Skeletal muscle tissue (tissue), 5 donors: ENCODE measurements at places on chromosomes 6 and 20. TPM values are rescaled to one million over a fixed set of nuclear protein-coding genes. Genes with fewer than 3 reads are reported as not detected.

The CTNNBL1 gene
- total RNA-seq: 31.3 TPM

The SCRT2 gene
- total RNA-seq: not detected

The ZNF311 gene
- 1.6 TPM for total RNA-seq

The EYS gene
- total RNA-seq: 2.1 TPM

The NHSL1 gene
- total RNA-seq: 25.1 TPM

The NRSN1 gene
- not detected for total RNA-seq

The HDGFL1 gene
- total RNA-seq: not detected

The CD93 gene
- total RNA-seq: 76.7 TPM

The IFT52 gene
- 45.4 TPM for total RNA-seq

The MOG gene
- not detected for total RNA-seq

The LCA5 gene
- total RNA-seq: 4.7 TPM

The OARD1 gene
- 10.4 TPM for total RNA-seq

The STX11 gene
- total RNA-seq: 2.1 TPM

The OXT gene
- not detected for total RNA-seq

The PEDS1 gene
- total RNA-seq: 5.7 TPM

The MDFI gene
- total RNA-seq: 37.1 TPM

The CPXM1 gene
- 26.1 TPM for total RNA-seq

The PHF20 gene
- total RNA-seq: 26.6 TPM

The LY6G5C gene
- not detected for total RNA-seq

The CEBPB gene
- total RNA-seq: 7.3 TPM

The PANK2 gene
- 39.7 TPM for total RNA-seq

The EYA2 gene
- total RNA-seq: 1.0 TPM

The RIPOR3 gene
- total RNA-seq: 2.6 TPM

The HLA-DRA gene
- 54.3 TPM for total RNA-seq

The SEL1L2 gene
- total RNA-seq: not detected

The ZNF337 gene
- total RNA-seq: 16.2 TPM

The PAX1 gene
- total RNA-seq: under 0.01 TPM

The MAPK13 gene
- 3.1 TPM for total RNA-seq

The SPDEF gene
- total RNA-seq: not detected

The SLC23A2 gene
- total RNA-seq: 8.4 TPM

The BCAS1 gene
- total RNA-seq: 2.1 TPM

The ANGPT4 gene
- total RNA-seq: under 0.01 TPM

The TRIM10 gene
- total RNA-seq: 2.1 TPM

The CRIP3 gene
- total RNA-seq: 2.1 TPM

The HFE gene
- total RNA-seq: 4.7 TPM

The PAK5 gene
- under 0.01 TPM for total RNA-seq

The ZC2HC1B gene
- total RNA-seq: not detected

The AMD1 gene
- 45.9 TPM for total RNA-seq

The DLL1 gene
- 13.6 TPM for total RNA-seq

The FOXS1 gene
- total RNA-seq: 3.1 TPM

The KHDC1L gene
- total RNA-seq: not detected

The WFDC8 gene
- not detected for total RNA-seq

The TENT5A gene
- total RNA-seq: 28.2 TPM

The ALDH5A1 gene
- 5.2 TPM for total RNA-seq

The HTR1B gene
- total RNA-seq: not detected

The PRSS35 gene
- 29.7 TPM for total RNA-seq

The SLC17A1 gene
- total RNA-seq: not detected

The BMP7 gene
- 3.7 TPM for total RNA-seq

The MATN4 gene
- total RNA-seq: 0.52 TPM

The TP53INP2 gene
- 1.0 TPM for total RNA-seq

The CCND3 gene
- total RNA-seq: 21.9 TPM

The COL12A1 gene
- total RNA-seq: 474 TPM

The CGA gene
- not detected for total RNA-seq

The HLA-DRB1 gene
- 28.7 TPM for total RNA-seq

The HTR1E gene
- not detected for total RNA-seq
